NB4 (cell line): ENCODE measurements at places on chromosomes 2 and 18.

- DNase-seq: no peak
These were observed 385.4 kb upstream of the SYT4 start for GRCh38 chr18:43662657-43663056.

DNA sequence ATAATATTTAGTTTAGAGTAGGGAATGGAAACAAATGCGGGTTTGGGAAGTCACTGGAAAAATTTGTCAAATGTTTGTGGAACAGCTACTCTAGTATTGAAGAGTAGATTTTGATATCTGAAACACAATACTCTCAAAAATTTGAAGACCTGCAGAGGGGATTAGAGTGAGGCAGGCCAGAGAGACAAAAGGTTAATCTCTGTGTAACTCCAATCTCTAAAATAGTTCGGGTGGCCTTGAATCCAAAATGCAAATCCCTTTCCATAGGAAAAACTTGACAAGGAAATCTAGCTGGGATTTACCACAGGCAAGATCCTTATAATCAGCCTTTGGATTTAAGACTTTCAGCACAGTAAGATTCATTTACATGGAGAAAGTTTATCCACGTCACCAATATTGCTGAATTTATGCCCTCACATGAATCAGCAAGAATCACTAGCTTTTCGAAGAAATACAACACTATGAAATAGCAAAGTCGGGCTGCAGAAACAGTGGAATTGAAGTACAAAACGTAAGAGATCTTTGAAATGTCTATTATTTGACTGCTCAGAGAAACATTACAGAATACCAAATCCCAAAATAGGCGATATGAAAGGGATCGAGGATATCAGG is 423.7 kb upstream of the ZNF804A start:
- DNase-seq: no peak

DNA sequence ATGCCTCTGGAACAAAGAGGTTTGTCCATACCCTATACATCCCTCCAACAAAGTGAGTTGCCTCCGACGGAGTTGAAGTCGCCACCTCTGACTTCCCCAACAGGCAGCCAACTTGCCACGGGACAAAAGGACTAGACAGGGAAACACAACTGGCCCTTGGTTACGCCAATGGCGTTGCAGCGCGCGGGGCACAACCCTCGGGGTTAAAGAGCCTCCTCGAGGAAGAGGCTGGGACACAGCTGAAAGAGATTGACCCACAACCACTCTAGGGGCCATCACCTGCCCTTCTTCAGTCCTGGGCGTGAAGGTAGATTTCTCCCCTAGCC is 545 bp downstream of the GTF3C2 start:
- DNase-seq: peak; percentile 89

- no peak for DNase-seq
These were observed 95.9 kb upstream of the ACKR3 start for GRCh38 chr2:236473691-236474090.

- no peak for DNase-seq
These were observed 32.0 kb upstream of the PRLH start for GRCh38 chr2:237534380-237534779.

DNA sequence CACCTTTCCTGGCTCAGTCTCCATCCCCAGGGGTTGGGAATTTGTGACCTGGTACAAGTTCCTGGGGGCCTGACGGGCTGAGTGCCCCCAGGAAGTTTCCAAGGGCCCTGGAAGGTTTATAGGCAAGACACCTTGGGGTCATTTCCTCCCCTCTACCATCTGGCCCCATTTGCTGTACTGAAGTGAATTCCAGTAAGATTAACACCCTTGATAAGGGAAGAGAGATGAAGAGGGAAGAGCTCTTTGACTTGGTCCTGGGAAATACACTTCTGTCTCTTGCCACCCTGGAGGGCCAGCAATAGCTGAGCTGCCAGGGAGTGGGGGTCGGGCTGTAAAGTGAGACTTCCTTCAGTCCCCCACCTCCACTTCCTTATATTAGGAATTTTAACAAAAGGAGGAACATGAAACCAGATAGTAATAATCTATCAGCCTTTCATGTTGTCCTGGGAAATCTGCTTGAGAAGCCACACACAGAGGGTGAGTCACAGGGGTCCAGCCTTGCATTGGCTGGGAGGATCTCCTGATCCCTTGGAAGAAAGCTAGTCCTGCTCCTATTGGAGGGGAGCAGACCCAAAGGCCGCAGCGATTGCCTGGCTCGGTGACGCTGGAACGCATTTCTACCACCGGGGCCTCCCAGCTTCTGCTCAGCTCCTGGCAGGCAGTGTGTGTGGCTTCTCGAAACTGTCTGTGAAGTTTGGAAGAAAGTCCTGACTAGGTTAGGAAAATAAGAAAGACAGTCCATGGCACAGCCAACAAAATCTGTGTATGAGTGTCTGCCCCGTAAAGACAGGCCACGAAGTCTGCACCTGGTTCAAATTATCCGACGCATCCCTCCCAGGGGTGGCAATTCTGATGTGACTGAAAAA is 87.3 kb downstream of the ACAA2 start:
- peak; percentile 9 for DNase-seq

DNA sequence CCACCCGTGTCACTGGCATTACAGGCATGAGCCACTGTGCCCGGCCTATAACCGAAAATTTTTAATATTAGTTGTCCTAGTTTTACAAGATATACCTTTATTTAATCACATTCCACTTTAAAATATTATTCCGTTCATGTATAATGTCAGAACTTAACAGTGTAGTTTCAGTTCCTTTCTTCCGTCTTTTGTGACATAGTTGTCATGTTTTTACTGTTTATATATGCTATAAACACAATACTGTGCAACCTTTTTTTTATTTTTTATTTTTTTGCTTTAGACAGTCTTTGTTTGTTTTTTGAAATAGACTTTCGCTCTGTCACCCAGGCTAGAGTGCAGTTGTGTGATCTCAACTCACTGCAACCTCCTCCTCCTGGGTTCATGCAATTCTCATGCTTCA is 129.5 kb upstream of the TTC27 start:
- no peak for DNase-seq

DNA sequence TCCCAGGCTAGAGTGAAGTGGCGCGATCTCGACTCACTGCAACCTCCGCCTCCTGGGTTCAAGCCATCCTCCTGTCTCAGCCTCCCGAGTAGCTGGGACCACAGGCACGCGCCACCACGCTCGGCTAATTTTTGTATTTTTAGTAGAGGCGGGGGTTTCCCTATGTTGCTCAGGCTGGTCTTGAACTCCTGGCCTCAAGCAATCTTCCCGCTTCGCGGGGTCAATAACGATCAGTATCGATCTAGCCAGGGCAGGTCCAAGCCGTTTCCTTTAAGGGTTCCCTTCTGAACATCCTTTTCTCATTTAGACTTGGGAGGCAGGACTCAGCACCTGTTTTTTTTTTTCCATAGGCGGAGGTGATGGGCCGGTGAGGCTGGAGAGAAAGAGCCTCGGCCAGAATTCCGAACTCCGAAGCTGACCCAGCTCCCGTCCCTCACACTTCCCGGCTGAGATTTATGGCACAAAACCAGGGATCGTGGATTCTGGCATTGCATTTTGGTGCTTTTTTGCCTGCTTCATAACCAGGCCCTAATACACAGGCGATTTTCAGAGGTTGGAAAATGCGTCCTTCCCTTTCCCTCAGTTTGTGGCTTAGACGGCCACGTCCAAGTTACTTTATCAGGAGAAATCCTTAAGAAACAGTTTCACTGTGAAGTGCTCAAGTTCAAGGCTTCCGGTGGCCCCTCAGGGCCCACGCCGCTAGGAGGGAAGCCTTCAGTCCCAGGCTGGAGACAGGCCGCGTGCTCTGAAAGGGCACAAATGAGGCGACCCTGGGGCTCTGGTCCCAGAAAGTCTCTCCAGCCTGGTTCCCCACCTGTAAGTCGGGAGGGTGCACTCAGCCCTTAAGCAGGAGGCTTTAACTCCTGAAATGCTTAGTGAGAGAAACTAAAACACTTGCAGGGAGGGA is 998 bp upstream of the SLC66A3 start:
- DNase-seq: no peak

DNA sequence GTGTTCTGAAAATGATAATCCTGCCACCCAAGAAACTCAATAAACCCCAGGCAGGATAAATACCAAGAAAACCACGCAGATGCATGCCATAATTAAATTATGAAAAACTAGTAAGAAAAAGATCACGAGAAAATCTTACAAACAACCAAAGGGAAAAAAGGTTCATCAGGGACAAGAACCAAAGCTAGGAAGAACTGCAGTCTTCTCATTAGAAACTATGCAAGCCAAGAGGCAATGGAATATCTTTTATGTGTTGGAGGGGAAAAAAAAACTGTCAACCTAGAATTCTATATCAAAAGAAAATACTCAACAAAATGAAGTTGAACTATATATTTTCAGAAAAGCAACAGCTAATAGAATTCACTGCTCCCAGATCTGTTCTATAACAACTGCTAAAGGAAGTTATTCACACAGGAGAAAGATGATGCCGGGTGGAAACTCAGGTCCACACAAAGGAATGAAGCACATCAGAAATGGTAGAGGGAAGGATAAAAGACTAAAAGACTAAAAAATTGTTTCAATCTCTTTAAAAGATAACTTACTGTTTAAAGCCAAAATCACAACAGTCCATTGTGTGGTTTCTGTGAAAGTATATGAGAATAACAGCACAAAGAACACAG is 55.0 kb downstream of the NDUFA10 start:
- no peak for DNase-seq

GRCh38 chr2:66679442-66679841 is 244.5 kb downstream of the MEIS1 start:
- DNase-seq: no peak

DNA sequence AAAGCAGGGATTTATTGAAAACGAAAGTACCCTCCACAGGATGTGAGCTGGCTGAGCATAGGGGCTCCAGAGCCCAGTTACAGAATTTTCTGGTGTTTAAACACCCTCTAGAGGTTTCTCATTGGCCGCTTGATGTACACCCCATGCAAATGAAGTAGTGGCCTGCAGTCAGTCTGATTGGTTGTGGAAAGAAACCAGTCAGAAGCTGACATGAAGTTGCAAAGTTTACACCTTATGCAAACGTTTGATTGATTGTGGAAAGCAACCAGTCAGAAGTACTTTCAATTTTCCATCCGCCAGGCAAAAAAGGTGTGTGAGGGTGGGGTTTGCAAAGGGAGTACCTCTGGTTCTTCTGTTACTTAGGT is 62.3 kb downstream of the VWA3B start:
- DNase-seq: peak; percentile 81

DNA sequence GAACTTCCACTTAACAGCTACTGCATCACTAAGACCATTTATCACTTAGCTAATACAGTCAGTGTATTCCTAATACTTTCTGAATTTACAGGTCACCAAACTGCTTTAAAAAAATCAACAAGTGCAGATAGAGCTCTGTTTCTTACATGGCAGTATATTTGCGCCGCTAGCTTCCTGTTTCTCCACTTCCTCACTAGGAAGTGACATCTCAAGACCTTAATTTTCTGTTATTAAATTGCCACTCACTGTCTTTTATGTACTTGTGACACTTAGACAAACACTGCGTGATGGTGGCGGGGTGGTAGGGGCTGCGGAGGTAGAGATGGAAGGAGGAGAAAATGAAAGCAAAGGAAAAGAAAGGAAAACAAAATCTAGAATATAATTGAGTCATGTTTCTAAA is 53.7 kb upstream of the CRIM1 start:
- no peak for DNase-seq

GRCh38 chr2:85992611-85993010 is 103.8 kb upstream of the ST3GAL5 start:
- DNase-seq: no peak

- DNase-seq: no peak
These were observed 60.0 kb upstream of the HDAC4 start for GRCh38 chr2:239460780-239461179.

DNA sequence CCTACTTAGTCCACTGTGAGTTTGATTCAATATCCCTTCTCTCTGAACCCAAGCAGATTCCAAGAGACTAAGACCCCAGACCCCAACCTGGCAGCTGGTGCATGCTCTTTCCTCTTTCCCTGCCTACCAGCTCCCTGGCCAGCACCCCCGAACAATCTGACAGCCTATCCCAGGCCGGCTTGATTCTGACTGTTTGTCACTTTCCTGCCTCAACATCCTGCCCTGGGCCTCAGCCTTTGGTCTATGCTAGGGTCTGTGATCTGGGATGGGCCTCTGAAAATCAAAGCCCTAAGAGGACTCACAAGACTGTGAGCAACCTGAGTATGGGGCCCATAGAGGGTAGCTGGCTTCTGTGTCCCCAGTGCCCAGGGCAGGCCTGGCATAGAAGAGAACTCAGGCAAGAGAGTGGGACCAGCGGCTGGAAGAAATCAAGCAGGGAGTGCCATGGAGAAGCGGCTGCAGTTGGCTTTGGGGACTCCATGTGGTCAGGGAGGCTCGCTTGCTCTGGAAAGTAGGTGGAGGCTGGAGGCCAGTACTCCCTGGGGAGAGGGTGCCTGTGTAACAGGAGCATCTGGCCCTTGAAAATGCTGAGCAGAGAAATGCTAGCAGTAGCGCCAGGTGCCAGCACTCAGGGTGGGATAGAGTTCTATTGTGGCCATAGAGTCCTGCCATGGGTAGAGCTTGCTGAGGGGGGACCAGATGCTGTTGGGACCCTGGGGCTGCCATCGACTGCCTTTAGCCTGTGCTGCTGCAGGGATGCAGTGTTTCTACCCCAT is 343.9 kb downstream of the DYSF start:
- no peak for DNase-seq

GRCh38 chr2:176002688-176003210 is 682 bp upstream of the LNPK start:
- no peak for DNase-seq

DNA sequence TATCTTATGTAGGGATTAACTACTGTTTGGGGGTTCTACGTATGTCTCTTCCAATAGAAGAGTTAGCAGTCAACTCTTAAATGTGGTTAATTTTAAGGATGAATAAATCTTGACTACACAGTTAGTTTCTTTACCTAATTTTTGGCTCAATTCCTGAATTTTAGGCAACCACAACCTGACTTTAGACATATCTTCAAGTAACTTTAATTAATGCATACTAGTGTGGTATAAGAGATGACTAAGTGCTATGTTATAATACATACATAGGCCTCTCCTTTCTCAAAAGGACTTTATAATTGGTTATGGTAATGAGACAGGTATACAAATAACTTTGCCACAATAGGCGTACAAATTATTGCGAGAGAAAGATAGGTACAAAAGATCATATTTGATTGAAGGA is 312.0 kb downstream of the IRS1 start:
- DNase-seq: no peak

DNA sequence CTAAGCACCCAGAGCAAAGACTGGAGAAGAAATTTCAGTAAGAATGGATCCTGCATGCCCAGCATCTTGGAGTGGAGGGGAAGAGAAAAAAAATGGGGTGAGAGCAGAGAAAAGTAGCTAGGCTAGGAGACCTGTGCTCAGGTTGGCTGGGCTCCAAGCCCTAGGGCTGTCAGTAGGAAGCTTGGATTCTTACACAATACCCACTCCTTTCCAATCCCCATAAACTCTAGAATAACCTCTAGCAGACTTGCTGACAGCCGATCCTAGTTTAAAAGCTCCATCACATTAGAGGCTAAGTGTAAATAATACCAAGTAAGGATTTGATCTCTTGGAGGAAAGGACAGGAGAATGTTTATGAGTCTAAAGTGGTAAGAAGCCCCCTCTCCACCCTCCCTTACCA is 46.2 kb upstream of the NABP1 start:
- no peak for DNase-seq

GRCh38 chr2:54665436-54665856 is 58.0 kb upstream of the EML6 start:
- peak; percentile 72 for DNase-seq

GRCh38 chr18:12779456-12779855 is 76.6 kb downstream of the PSMG2 start:
- no peak for DNase-seq
